ENCODE measurements at places on chromosomes 7 and 10.

DNA sequence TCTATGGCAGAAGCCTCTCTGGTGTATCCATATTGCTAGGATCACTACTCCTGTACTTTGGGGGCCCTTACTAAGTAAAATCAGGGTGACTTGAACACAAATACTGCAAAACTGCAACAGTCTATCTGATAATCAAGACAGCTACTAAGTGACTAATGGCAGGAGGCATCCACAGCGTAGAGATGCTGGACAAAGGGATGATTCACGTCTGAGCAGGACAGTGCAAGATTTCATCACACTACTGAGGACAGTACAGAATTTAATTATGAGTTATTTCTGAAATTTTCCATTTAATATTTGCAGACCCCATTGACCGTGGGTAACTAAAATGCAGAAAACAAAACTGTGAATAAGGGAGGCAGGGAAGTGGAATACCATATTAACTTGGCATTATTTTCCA is 10.4 kb downstream of the CUL2 start:
- H3K36me3 ChIP-seq: peaks cover 11% of the 10 kb centered on the region
- no peak for DNase-seq
- H3K27me3 ChIP-seq: no peaks in the 10 kb centered on the region
- H3K4me3 ChIP-seq: no peak overlapping the region
- no peak overlapping the region for H3K27ac ChIP-seq

DNA sequence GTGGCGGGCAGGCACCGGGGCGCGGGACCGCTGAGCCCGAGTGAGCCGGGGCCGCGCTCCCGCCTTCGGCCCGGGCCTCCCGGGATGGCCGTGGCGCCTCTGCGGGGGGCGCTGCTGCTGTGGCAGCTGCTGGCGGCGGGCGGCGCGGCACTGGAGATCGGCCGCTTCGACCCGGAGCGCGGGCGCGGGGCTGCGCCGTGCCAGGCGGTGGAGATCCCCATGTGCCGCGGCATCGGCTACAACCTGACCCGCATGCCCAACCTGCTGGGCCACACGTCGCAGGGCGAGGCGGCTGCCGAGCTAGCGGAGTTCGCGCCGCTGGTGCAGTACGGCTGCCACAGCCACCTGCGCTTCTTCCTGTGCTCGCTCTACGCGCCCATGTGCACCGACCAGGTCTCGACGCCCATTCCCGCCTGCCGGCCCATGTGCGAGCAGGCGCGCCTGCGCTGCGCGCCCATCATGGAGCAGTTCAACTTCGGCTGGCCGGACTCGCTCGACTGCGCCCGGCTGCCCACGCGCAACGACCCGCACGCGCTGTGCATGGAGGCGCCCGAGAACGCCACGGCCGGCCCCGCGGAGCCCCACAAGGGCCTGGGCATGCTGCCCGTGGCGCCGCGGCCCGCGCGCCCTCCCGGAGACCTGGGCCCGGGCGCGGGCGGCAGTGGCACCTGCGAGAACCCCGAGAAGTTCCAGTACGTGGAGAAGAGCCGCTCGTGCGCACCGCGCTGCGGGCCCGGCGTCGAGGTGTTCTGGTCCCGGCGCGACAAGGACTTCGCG is 534 bp downstream of the FZD9 start:
- H3K27ac ChIP-seq: no peak overlapping the region
- no peak for DNase-seq
- peaks cover 4% of the 10 kb centered on the region for H3K36me3 ChIP-seq
- H3K4me1 ChIP-seq: peaks cover 6% of the 10 kb centered on the region

DNA sequence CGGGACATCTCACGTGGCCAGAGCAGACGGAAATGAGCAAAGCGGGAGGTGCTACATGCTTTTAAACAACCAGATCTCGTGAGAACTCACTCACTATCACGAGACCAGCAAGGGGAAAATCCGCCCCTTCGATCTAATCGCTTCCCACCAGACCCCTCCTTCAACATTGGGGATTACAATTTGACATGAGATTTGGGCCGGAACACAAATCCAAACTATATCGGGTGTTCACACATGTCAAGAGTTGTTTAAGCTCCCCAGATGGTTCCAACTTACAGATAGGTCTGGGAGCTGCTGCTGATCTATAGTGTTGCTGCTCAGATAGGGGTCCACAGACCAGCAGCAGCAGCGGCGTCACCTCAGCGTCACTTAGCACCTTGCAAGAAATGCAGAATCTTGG is 194.9 kb downstream of the GPAM start:
- no peaks in the 10 kb centered on the region for H3K4me1 ChIP-seq
- no peak overlapping the region for H3K4me3 ChIP-seq
- no peaks in the 10 kb centered on the region for H3K36me3 ChIP-seq
- no peak overlapping the region for H3K27ac ChIP-seq
- DNase-seq: no peak

DNA sequence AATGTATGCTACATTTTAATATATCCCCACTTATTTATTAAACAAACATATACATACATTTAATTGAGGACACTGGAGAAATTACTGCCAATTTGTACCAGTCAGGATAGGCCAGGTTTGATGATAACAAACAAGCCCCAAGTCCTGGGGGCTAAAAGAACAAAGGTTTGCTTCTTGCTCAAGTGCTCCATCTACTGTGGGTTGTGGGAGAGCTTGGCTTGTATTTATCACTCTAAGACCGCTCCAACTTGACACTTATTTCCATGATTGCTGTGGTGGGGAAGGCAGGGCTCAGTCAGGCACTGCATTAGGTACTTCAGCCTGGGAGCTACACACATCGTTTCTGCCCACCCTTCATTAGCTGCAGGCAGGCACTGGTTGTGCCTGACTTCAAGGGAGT is 136.6 kb upstream of the ZNF32 start:
- no peaks in the 10 kb centered on the region for H3K36me3 ChIP-seq
- H3K27ac ChIP-seq: no peak overlapping the region
- H3K4me1 ChIP-seq: no peaks in the 10 kb centered on the region
- DNase-seq: no peak

GRCh38 chr10:98060079-98060478 is 29.7 kb upstream of the CRTAC1 start:
- H3K27me3 ChIP-seq: peaks cover 12% of the 10 kb centered on the region
- H3K4me1 ChIP-seq: no peaks in the 10 kb centered on the region
- no peaks in the 10 kb centered on the region for H3K36me3 ChIP-seq
- no peak overlapping the region for H3K4me3 ChIP-seq
- no peak for DNase-seq

All from lower lobe of right lung (tissue), 2 donors.